ENCODE measurements at places on chromosomes 11 and 22.

DNA sequence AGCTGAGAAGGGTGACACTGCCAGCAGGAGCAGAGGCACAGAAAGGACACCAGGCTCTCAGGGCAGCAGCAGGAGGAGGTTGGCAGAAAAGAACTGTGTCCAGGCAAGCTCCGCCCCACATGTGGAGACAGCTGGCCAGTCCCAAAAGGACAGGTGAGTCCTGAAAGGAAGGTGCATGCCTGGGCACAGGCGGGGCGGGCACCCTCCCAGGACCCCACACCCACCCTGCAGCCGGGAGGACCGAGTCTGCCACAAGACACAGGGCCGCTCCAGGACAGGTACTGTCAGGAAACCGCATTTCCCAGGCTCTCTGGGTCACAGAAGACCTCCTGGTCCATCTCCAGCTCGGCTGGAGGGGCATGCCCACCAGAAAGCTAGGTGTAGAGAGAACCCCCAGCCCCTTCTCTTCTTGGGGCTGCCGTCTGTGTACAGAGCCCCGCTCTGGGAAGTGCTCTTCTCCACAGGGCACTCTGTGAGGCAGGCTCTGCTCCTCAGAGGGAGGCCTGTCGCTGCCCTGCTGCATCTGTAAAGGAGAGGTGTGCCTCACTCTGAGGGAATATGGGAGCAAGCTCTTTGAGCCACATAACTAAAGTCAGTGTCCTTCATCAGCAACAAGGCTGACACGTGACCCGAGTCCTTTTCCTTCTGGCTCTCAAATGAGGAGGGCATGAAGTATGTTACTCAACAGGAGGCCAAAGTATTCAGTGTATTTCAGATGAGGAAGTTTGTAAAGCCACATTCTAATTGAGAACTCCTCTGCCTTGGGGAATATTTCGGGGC is 50.5 kb downstream of the CLTCL1 start:
- H3K36me3 ChIP-seq, result no peaks in the 10 kb centered on the region
- H3K4me1 ChIP-seq, result no peaks in the 10 kb centered on the region
- no peak overlapping the region for H3K27ac ChIP-seq
- no peak overlapping the region for H3K4me3 ChIP-seq

DNA sequence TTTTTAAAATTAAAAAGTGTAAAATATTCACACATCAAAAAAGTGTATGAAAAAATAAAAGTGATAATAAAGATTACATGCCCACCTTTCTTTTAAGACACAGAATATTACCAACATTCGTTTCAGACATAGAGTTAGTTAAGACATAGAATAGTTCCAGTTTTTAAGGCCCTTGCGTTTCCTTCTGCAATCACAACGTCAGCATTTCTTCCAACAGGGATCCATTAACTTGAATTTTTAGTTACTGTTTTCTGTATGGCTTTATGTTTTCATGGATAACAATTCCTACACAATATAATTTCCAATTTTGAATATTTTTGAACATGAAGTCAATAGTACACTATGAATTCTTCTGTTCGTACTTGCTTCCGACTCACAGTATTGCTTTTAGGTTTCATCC is 170.8 kb upstream of the C11orf87 start:
- no peak for DNase-seq
- H3K4me3 ChIP-seq, result no peak overlapping the region
- H3K4me1 ChIP-seq, result no peaks in the 10 kb centered on the region
- H3K27me3 ChIP-seq, result no peaks in the 10 kb centered on the region

- peaks cover 73% of the 10 kb centered on the region for H3K4me1 ChIP-seq
- no peaks in the 10 kb centered on the region for H3K36me3 ChIP-seq
- H3K27ac ChIP-seq, result no peak overlapping the region
Observed at GRCh38 chr22:46125311-46125710, 25.0 kb upstream of the PPARA start.

DNA sequence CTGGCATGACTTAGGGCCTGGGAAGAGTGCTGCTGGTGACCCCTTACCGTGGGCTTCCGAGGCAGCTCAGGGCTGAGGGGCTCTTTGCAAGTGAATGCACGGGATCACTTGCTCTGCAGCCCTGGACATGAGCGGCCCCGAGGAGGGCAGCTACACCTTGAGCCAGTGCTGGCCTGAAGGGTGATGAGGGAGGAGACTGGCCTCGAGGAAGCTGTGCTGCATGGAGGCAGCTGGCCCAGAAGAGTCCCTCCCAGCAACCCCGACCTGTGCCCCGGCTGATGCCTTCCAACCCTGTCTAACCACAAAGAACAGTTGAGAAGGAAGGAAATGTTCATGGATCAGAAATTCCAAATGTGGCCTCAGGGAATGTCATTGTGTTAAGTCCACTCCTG is 45.2 kb downstream of the TBX1 start:
- H3K27me3 ChIP-seq, result no peaks in the 10 kb centered on the region
- H3K4me1 ChIP-seq, result no peaks in the 10 kb centered on the region
- no peak for DNase-seq

DNA sequence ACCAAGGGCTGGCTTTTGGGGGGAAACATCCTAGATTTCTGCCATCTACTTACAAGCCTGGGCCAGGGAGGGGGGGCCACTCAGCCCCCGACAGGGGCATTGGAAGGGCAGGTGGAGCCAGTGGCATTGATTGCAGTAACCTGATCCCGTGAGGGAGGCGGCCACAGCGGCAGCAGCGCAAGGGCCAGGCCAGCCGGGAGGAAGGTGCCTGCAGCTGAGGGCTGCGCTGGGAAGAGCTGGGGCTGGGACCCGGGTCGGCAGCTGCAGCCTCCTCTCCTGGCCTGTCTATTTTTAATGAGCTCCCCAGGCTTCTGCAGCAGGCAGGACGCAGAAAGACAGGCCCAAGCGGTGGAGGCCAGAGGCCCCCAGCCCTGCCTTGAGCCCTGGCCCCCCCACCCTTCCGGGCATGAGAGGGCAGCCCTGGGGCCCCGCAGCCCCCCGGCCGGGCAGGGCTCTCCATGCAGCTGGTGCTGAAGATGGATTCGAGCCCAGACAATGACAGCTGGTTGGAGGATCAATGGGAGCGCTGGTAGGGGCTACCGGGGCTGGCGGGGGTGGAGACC is 10.6 kb downstream of the FREY1 start:
- H3K27ac ChIP-seq, result no peak overlapping the region
- peaks cover 49% of the 10 kb centered on the region for H3K4me1 ChIP-seq
- no peaks in the 10 kb centered on the region for H3K36me3 ChIP-seq
- no peak for DNase-seq

DNA sequence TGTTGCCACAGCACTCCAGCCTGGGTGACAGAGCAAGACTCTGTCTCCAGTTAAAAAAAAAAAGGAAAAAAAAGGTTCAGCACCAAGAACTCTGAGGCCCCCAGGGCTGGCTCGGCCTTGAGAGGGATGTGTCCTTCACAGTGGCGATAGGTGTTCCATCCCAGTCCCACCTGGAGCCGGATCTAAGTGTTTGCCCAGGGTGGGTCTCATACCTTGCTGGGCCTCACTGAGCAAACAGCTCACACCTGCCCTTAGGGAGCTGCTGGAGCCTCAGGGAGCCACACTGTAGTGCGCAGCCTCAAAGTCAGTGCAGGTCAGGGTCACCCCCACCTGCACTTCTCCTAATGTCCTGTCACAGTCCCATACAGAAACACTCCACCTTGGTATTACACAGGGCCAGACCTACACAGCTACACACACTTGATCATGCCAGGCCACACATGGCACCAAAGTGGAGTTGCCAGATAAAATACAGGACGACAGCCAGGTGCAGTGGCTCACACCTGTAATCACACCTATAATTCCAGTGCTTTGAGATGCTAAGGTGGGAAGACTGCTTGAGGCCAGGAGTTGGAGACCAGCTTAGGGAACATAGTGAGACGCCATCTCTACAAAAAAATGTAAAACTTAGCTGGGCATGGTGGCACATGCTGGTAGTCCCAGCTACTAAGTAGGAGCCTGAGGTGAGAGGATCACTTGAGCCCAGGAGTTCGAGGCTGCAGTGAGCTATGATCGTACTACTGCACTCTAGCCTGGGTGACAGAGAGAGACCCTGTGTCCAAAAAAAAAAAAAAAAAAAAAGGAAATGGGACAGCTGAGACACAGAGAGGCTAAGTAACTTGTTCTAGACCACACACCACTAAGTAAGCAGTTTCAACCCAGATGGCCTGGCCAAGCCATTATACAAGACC is 7.3 kb downstream of the STARD10 start:
- peak overlapping the region; percentile 72 for H3K27ac ChIP-seq
- no peaks in the 10 kb centered on the region for H3K36me3 ChIP-seq
- peaks cover 97% of the 10 kb centered on the region for H3K4me1 ChIP-seq
- DNase-seq, result peak; percentile 56
- H3K4me3 ChIP-seq, result no peak overlapping the region

GRCh38 chr11:58573451-58574104 is 2.1 kb downstream of the LPXN start:
- H3K27ac ChIP-seq, result no peak overlapping the region
- DNase-seq, result no peak
- H3K36me3 ChIP-seq, result no peaks in the 10 kb centered on the region

DNA sequence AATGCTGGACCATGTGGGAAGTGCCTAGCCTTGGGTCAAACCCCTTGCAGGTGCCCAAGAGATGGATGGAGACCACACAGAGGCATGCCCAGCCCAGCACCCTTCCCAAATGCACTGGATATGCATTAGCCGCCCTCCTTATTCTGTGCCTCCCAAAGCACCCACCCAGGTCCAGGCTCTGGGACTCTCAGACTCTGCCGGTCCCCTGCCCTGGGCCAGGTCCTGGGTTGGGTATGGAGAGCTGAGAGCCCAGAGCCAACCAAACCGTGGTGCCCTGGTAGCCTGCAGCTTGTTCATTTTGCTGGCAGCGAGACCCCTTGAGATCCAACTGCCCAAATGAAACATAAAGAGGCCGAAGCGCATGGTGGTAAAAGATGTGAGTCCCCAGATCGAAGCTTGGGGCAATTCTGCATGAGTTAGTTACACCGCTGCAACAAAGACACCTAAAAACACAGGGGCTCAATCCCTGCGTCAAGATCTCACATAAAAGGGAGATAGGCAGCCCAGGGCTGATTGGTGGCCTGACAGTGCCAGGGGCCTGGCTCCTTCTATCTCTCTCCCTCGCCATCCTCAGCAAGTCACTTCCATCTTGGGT is 61.5 kb downstream of the MYEOV start:
- no peaks in the 10 kb centered on the region for H3K36me3 ChIP-seq
- no peak overlapping the region for H3K27ac ChIP-seq
- no peak overlapping the region for H3K4me3 ChIP-seq
- H3K27me3 ChIP-seq, result no peaks in the 10 kb centered on the region

GRCh38 chr11:117600234-117600783 is 196.7 kb downstream of the DSCAML1 start:
- no peak overlapping the region for H3K27ac ChIP-seq
- no peak for DNase-seq
- H3K27me3 ChIP-seq, result no peaks in the 10 kb centered on the region
- H3K36me3 ChIP-seq, result no peaks in the 10 kb centered on the region
- no peaks in the 10 kb centered on the region for H3K4me1 ChIP-seq
